ENCODE measurements at places on chromosomes 16 and 17.
A peak's percentile ranks its signal among the peaks of the same experiment; 100 is the strongest.

DNA sequence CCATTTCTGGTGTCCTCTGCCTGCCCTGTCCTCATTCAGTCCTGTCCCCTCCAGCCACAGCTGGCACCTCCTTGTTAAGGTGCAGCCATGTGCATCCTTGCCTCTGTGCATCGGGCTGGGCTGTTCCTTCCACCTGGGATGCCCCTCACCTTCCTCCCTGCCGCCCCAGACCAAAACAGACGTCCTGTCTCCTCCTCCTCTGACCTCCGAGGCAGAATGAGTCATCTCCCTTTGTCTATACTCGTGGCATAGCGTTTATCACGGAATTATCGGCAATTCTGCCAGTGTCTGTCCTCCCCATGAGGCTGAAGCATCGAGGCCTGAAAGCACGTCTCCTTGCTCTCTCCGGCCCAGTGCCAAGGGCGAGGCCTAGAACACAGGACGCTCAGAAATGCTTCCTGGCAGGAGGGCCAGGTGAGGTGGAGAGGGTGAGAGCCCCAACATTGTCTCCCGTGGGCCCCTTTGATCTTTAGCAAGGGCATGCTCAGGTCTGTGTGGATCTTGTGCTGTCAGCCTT lies 4.6 kb downstream of the RAI1 start:
- peak; percentile 79 for DNase-seq

GRCh38 chr17:14762736-14763479 lies 462.0 kb downstream of the HS3ST3B1 start:
- DNase-seq = no peak

DNA sequence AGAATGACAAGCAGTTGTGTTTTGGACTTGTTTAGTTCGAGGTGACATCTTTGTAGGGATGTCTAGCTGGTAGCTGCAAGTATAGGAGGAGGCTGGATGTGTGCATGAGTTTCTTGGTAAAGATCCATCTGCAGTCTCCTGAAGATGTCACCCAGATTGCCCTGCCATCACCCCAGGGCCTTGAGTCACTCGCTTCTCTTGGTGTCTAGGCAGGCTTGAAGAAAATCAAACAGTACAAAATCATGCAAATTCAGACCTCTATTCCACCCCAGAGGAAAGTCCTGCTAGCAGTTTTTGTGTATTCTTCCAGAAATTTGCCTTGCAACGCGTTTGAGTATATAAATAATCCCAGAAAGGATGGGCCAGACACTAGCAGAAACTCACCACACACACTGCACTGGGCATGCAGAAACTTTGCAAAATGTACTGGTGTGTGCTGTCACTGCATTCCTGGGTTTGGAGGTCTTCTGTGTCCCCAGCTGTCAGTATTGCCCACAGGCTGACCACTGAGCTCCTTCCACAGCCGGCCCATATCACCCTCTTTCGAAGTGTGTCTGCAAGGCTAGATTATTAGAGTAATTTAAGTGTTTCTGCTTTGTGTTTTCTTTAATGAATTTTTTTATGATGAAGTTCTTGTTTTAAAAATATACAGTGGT lies 51.5 kb downstream of the TENT4B start:
- DNase-seq = no peak

- DNase-seq = no peak
These were observed 478.6 kb downstream of the MAF start for GRCh38 chr16:79121906-79122305.

DNA sequence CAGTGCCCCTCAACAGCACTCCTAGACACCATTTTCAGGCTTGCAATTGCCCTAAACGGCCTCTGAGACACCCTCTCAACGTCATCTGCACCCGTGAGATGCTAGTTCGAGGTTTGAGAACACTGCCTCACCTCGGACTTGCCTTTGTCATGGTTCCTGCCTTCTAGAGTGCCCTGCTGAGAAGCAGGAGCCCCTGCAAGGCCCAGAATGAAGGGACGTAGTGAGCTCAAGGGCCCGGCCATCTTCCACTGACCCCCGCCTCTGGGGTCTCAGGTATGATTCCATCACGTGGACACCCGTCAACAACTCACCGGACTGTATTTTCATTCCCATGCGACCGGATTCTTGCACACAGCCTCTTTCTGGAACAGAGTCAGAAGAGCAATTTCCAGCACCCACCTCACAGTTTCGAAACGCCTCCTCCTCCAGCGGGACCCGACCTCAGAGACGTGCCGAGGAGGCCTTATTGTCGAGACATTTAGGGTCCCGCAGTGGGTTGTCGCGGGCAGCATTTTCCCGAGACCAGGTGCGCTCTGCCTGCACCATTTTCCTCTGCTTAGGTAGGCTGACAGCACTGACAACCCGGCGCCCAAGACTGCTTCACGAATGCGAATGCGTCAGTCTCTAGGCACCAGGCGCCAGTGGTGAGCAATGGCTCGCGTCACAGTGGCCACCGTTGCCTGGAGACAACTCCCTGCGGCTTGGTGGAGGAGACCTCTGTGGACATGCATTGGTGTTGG lies 999.9 kb downstream of the KCNJ18 start:
- DNase-seq = no peak

GRCh38 chr17:3739422-3740124 lies 15.9 kb downstream of the HASPIN start:
- DNase-seq = no peak

- DNase-seq = no peak
These were observed 479.3 kb downstream of the HS3ST3B1 start for GRCh38 chr17:14780097-14780651.

GRCh38 chr17:42682722-42683403 lies 532 bp downstream of the CNTNAP1 start:
- DNase-seq = peak; percentile 55
